ENCODE measurements at places on chromosomes 16 and 17. TPM values are rescaled to one million over a fixed set of nuclear protein-coding genes. Genes with fewer than 3 reads are reported as not detected.

GRCh38 chr16:81481207-81481821 is 36.7 kb downstream of the CMIP start:
- peak; percentile 82 for DNase-seq

DNA sequence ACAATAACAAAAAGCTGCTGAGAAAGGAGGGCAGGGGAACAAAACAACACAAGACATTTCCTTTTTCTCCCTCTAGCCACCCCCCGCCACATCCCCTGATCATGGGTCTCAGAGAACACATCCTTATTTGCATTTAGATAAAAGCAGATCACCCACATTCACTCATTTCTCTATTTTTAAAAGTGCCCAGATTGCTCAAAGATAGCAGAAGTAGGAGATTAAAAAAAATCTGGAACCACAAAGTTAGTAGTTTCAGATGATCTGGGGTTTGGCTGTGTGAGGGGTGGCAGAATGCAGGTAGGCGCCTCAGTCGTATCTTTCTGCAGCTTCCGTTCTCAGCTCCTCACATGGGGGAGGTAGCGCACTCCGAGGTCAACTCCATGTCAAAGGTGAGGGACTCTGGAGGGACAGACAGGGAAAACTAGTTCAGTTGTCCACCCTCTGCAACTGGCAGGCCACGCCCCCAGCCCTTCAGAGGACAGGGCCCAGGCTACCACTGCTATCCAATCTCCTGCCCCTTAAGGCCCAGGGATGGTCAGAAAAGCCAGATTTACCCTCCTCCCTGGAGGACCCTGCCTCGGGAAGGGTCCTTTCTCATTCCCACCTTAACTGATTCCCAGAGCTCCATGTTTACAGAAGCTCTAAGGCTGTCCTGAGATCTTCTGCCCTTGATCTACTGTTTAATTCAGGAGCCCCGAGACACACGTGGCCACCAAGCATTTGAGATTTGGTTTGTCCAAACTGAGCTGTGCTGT is 27.3 kb downstream of the STAT5A start:
- DNase-seq: no peak

Gene CFAP119
- total RNA-seq: 5.5 TPM

DNA sequence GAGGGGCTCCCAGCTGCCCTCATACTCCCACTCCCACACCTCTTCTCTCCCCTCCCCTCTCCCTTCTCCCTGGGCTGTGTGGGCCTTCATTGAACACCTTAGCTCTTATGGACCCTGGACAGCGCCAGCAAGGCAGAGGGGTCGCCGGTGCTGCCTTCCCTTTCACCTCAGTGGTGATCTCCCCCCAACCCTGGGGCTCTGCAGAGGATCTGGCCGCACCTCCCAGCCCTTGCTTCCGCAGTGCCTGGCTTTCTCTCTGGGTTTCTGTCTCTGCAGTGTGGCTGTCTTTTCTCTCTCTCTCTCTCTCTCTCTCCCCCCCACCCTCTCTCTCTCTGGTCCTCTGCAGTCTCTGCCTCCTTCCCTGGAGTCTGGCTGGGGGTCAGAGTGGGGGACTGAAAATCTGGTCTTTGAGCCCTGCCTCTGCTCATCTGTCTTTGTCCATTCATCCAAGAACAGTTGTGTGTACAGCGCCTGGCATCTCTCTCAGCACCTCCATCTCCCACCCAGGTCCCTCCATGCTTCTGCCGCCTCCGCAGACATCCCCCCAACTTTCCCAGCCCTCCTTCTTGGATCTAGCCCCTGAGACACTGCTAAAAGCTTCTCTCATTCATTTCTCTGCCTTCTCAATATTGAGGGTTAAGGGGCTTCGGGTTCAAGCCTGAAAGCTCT is 1.1 kb downstream of the SEZ6L2 start:
- DNase-seq: no peak

GRCh38 chr17:74274060-74274708 is at the start of gene DNAI2:
Gene DNAI2 (plus strand): TSS chr17:74274234. CDS start chr17:74281818, 7,584 bp downstream.
- peak; percentile 20 for DNase-seq

DNA sequence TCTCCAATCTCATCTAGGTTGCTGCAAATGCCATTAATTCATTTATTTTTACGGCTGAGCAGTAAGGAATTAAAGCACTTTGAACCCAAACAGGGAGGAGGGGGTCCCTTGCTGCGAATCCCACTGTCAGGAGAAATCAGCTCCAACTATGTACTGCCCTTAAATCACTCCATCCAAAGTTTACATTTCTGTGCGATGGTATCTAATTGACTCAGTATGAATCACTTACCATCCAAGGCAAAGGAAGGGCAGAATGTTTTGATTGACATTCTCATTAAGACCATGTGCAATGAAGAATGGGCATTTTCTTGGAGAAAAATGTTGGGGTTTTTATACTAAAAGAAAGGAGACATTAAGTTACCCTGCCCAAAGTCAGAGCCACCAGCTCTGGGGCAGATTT is 47.7 kb upstream of the XYLT1 start:
- DNase-seq: no peak

Gene TMIGD1
- 119 TPM for total RNA-seq

DNA sequence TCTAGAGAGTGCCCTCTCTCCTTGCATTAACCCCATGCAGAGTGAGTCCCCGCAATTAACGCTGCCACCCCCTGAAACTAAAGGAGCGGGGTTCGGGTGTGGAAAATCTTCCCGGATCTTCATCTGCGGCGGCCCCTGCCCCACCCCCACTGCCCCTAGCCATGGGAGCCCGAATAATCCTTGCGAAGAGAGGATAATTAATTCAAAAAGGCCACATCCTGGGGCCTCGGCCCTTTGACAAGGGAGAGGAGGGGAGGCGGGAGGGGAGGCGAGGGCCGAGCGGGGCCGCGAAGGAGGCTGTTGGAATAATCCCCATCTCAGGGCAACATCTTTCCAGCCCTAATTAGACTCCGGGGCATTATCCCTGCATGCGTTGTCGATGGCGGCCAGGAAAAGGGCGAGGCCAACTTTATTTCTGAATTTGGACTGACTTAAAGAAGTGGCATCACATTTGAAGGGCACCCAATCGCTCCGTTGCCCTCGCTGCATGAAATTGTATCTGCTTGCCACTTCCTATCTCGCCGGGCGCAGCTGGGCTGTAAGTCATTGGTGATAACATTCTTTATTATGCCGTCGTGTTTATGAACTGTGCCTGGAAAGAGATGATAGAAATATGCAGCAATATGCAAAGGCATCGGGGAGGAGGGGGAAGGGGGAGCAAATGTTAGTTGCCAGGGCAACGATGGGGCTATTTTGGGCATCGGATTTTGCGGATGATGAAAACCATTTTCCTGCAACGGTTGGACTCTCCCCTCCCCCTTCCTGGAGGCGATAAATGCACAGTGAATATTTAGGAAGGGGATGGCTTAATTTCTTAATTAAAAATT is 387.1 kb upstream of the TNRC6C start:
- no peak for DNase-seq

Gene RAP1GAP2
- 45.3 TPM for total RNA-seq

Gene LHX1
- not detected for total RNA-seq

Gene NRN1L
- total RNA-seq: 0.49 TPM

DNA sequence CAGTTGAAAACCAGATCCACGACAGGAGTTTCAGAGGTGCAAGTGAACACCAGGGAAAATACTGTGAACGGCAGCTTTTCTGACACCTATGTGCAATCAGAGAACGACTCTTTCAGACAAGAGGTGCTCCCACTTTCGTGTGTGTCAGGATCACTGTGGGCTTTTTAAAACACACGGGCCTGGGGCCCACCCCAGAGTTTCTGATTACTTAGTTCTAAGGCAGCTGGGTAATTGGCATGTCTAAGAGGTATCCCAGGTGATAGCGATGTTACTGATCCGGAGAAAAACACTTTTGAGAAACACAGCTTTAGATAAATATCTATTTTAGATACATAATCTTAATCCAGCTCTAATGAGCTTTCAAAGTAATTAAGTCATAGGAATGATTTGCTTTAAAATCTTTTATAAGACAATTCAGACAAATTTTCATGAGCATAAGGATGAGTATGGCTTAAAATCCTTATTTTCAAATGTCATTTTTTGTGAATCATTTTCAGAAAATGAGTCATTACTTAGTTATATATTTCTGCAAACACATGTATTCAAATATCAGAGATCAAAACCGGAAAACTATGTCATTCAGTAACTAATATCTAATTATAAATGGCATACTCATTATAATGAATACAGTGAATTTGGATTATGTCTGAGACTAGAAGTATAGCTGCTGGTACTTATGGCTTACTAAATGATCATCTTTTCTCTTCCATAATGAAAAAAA is 217.9 kb upstream of the PSMD7 start:
- no peak for DNase-seq

- no peak for DNase-seq
Observed at GRCh38 chr16:52439171-52439701, 107.7 kb downstream of the TOX3 start.

DNA sequence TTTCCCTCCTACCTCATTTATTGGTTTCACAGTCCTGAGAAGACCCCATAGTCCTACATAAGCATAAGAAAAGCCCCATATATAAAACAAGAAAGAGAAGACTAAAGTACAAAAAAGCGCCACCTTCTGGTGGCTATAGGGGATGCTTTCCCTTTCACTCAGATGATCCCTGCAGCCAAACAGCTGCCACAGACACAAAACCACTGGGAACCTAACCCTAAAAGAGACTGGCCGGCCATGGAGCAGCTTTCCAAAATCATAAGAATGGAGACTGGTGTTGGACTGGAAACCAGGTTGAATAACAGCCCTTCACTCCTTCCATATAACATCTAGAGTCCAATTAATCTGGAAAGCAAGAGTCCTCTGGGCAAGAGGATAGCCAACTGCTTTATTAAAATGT is 11.4 kb downstream of the DYNC1LI2 start:
- DNase-seq: peak; percentile 64

Gene KRTAP2-1
- total RNA-seq: not detected

DNA sequence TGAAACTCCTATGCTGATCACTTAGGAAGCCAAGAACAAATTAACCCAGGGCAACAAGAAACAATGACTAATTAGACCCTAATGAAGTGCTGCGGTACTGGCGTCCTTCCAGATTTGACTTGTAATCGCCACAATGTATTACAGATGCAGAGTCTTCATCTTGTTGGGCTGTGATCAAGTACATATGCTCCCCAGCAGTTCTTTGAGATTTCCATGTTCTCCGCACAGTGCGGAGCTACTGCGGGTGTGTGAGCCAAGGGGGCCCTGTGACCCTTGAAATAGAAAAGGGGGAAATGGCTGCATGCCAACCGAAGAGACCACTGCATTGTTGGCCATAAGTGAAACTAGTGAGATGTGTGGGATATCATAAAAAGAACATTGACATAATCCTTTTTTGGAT is 469.9 kb downstream of the MAF start:
- DNase-seq: no peak

Gene ACSM5
- total RNA-seq: 5.1 TPM

- DNase-seq: no peak
Observed at GRCh38 chr16:70568601-70569237, 45.1 kb downstream of the SF3B3 start.

Gene UTS2R
- total RNA-seq: not detected

- DNase-seq: no peak
Observed at GRCh38 chr16:81885976-81886586, 107.0 kb downstream of the PLCG2 start.

Gene NHLRC4
- total RNA-seq: 0.36 TPM

DNA sequence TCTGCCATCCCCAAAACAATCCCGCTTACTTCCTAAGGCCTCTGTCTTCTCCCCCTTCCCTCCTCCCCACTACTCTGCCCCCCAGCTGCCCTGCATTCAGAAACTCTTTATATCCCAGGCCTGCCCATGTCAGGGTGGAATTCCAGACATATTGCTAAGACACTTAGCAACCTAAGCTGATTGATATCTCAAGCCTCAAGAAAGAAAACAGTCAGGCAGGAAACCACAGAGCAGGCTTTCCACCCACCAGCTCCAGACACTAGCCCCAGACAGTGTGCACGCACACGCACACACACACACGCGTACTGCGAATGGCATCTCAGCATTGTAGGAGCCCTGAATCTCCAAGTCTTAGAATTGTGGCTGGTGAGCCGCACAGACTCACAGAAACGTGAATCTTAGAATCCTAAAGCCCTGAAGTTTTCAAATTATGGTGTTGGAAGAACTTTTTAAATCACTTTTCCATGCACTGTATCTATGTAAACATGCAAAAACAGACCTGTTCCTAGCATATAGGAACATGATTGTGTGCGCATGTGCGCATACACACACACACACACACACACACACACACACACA is 8.8 kb upstream of the LPCAT2 start:
- DNase-seq: no peak

DNA sequence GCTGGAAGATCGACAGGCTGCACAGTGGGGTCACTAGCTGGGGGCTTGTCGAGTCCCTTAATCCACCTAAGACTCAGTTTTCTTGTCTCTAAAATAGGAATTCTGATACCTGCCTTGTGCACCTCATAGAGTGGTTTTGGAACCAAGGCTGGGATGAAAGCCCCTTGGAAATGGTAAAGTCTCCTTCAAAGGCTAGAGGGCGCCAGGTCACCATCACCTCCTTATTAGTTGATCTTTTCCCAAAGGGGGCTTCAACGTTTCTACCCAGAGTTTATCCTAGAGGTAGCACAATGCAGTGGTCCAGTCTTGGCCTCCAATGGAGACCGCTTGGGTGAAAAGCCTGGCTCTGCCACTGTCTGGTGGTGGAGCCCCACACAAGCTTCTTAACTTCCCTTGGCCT is 158.2 kb downstream of the AIPL1 start:
- DNase-seq: no peak

Gene ACSM3
- total RNA-seq: 42.2 TPM

Gene ADAM11
- total RNA-seq: 4.7 TPM

- no peak for DNase-seq
Observed at GRCh38 chr16:373848-374615, 3.7 kb upstream of the MRPL28 start.

Gene MT1M
- 40.0 TPM for total RNA-seq

DNA sequence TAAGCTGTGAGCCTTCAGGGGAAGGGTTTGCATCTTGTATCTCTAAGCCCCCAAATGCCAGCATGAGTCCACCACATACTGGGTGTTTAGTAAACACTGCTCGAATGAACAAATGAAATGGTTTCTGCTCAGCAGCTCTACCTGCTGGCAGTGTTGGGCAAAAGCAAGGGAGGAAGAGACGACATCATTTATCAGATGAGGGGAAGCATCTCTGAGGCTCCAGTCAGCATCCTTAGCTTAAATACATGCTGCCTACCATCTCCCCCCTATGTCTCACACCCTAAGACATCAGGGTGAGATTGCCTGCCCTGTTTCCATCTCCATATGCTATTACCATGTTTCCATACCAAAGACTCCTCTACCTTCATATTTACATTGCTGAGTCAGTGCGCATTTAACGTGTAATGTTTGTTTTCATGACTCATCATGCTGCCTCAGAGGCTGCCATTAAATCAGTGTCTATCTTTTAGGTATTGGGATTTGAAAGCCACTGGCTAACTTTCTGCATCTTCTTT is 379.8 kb downstream of the UTP18 start:
- no peak for DNase-seq

GRCh38 chr17:42438600-42439567 is 15.8 kb upstream of the CAVIN1 start:
- DNase-seq: peak; percentile 52

Gene LASP1
- total RNA-seq: 163 TPM

- DNase-seq: no peak
Observed at GRCh38 chr17:17155568-17155967, 50.6 kb downstream of the PLD6 start.
